ENCODE measurements at places on chromosomes 11 and 22.

DNA sequence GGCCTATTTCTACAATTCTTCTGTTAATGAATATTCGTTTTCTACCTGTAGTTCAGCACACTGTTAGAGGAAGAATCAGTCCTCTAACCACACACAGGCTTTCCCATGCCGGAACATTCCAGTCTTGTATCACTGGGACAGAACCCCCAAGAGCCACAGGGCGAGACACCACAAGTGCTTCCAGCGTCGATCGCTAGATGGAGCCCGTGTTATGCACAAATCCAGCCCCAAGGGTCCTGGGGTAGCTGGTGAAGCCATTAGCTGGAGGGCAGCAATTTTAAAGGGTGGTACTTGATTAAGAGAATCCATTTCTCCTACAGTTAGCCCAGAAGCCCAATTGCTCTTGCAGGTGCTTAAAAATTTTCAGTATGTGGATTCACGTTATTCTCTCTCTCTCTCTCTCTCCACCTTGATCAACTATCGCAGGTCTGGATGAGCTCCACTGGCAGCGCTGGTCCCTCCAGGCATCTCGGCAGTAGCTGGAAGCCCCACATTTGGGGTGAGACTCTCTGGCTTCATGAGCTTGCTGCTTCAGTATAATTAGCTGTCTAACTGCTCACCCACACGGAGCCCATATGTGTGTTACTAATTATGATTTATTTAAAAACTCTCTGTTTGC, 148.2 kb upstream of the SNX19 start:
- no peak for DNase-seq

DNA sequence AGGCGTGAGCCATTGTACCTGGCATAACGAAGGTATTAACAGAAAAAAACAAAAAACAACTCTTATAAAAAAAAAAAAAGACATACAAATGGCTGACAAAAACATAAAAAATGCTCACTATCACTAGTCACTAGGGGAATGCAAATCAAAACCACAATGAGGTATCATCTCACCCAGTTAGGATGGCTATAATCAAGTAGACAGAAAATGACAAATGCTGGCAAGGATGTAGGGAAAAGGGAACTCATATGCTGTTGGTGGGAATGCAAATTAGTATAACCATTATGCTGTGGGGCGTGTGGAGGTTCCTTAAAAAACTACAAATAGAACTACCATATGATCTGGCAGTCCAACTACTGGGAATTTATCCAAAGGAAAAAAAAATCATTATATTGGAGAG, 17.0 kb downstream of the THY1 start:
- no peak for DNase-seq

DNA sequence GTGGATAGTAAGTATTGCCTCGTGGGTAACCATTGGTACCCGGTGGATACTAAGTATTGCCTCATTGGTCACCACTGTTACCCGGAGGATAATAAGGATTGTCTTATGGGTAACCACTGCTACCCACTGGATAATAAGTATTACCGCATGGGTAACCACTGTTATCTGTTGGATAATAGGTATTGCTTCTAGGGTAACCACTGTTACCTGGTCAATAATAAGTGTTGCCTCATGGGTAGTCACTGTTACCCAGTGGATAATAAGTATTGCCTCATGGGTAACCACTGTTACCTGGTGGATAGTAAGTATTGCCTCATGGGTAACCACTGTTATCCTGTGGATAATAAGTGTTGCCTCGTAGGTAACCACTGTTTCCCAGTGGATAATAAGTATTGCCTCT, 22.6 kb upstream of the NXPE4 start:
- DNase-seq: no peak

DNA sequence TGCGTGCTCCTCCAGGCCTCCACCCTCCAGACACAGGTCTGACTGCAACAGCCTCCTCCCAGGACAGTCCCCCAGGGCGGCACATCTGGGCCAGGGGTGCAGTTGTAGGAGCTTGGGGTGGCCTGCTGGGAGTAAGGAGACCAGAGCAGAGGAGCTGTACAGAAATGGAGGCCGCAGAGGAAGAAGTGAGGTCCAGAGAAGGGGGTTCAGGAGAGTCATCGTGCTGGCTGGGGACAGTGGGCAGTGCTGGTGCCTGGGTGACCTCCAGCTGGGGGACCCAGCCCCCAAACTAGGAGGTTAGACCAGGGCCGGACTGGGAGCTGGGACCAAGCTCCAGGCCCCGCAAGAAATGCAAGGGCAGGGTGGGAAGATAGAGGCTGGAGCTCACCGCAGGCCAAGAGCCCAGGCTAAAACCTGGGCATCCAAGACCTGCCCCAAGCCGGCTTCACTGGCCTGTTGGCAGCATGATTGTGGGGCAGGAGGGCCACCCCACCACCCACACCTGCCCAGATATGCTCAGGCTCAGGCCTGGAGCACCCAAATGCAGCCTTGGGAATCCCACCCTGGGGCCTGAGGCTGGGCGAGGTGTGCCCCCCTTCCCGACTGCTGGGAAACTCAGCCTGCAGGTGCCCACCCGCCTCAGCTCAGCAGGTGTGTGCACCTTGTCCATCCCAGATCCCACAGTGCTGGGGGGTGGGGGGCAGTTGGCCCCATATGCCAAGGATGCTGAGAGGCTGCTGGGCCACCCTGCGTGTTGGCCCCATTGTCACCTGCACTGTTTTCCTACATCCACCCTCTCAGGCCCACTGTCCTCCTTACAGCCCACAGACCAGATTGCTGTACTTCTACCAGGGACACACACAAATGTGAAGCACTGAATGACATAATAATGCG, 96.9 kb downstream of the MORC2 start:
- DNase-seq: no peak

GRCh38 chr11:86678823-86679222, 6.4 kb upstream of the ME3 start:
- DNase-seq: no peak

- no peak for DNase-seq
Observed at GRCh38 chr22:50268655-50269113, 1.5 kb downstream of the MAPK11 start.

DNA sequence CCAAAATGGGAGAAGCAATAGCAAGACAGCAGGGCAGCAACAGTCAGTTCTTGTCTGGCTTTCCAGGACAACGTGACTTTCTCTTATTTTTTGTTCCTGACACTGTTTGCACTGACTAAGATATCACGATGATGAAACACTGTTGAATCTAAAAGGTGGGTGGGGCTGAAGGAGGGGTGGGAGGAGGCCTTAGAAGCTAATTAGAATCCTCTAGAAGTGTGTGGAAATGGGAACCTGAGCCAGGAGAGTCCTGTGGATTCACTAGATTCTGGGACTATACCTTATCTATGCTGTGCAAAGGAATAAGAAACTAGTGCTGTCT, 300.3 kb downstream of the ST3GAL4 start:
- no peak for DNase-seq

- no peak for DNase-seq
Observed at GRCh38 chr11:66345316-66345649, 379 bp upstream of the BRMS1 start.

- DNase-seq: no peak
Observed at GRCh38 chr22:49063545-49063890, 764.2 kb downstream of the BRD1 start.

GRCh38 chr11:9808943-9809342, 145.1 kb downstream of the SWAP70 start:
- DNase-seq: no peak

GRCh38 chr11:30344085-30344484, 21.2 kb downstream of the ARL14EP start:
- DNase-seq: no peak

GRCh38 chr22:35204807-35205775, 52.2 kb upstream of the HMGXB4 start:
- DNase-seq: no peak

DNA sequence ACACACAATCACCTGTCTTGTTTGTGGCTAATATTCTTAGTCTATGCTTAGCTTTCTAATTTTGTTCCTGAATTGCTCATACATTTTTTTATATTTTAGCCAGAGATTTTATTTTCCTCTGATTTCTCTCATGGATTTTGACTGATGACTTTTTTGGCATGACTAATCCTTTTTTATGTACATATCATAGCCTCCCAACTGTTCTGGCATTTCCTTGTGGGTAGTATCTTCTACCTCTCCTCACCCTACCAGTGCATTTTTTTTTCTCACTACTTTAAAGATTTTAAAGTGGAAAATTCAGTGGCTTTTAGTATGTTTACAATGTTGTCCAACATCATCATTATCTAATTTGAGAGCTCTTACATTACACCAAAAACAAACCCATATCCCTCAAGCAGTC, 84.4 kb upstream of the TENM4 start:
- DNase-seq: peak; percentile 6

DNA sequence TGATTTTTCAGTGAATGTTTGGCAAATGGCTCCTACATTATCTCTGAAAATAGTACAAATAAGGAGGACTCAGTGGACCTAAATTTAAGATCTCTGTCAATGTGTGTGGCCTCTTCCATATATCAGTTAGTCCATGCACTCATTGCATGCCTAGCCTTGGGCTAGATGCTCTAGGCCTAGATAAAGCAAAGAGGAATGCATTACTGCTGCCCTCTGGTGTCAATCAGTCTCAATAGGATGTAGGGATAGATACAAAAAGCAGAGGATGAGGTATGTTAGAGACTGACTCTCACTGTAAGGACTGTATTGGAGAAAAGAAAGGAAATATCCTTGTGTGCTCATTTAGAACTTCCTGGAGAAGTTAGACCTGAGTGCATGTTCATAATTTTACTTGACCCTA, 42.0 kb downstream of the MS4A2 start:
- DNase-seq: peak; percentile 2

DNA sequence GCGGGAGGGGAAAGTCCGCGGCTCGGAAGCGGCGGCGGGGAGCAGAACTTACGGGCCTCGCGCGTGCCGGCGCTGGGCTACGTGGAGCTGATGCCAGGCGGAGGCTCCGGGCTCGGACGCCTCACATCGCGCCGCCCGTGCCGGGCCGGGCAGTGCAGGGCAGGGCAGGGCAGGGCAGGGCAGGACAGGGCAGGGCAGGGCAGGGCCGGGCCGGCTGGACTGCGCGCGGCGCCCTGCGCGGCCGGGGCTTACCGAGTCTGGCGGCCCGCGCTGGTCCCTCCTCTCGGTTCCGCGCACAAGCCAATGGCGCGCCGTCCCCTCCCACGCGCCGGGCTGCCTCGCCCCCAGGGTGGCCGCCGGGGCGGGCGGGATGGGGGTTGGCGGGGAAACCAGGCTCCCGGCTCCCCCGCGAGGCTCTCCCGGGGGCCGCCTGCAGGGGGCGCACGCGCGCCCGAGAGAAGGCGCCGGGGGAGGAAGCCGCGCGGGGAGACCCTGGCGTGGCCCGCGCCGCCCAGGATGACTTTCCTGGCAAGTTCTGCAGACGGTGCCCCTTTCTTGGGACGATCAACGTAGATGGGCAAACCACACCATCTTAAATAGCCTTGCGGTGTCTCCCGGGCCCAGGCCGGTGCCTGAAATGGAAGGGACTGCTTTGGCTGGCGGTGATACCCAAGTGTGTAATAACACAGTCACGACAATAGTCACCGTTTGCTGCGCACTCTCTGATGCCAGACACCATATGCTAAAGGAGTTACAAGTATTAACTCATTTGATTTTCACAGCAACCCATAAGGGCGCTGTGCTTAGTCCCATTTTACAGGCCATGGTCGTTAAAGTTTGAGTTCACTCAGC, at the start of gene TP53I11:
TSS of gene TP53I11 (minus strand) at position 259 of the 852 bp plus-strand sequence. CDS start 12,548 bp downstream, outside the sequence.
- DNase-seq: no peak

DNA sequence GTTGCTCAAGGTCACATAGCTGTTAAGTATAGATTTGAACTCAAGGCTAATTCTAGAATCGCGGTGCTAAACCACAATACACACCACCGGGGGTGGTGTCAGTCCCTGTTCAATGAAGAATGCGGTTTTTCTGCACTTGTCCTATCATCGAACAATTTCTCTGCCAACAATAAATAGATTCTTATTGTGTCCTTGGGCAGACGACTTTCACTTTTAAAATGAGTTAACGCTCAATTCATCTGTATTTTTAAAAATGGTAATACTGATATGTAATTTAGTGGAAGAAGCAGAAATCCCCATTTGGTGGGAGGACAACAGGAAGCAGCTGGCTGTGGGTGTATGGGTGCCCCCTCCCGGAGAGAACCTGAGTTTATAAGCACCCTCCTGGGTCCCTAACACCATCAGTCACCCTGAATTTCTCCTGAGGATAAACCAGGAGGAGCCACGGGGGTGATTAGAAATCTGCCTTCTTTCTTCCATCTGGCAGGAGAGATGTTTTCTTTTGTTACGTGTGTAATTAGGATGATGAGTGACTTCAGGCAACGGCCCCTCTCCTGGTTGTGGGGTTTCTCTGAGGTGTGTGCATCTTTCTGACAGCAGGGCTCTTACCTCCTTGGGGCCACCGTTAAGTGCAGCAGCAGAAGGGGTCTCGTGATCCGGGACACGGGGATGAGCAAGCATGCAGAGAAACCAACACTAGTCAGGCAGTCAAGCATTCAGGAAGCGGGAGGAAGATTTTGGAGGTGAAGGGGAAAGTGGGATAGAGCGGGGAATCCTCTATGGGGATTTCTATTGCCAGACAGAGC, 87.7 kb downstream of the GRAMD1B start:
- DNase-seq: no peak

DNA sequence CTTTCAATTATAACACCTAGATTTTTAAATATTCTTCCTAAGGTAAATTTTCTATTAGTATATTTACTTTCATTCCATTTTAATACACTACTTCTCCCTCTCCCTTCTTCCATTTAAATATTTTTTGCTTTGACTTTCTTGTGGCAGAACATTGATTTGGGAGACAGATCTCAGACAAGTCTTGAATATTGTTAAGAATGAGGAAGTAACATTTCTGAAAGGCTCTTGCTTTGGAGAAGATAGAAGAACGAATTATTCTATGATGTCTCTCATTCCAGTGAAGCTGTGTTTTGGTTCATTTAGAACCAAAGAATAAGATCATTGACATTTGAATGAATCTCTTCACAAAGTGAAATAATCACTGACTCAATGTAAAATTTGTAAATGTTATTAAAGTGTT, 2.4 kb downstream of the IPO7 start:
- DNase-seq: no peak

- DNase-seq: no peak
Observed at GRCh38 chr11:119324189-119324588, 7.3 kb upstream of the MCAM start.

GRCh38 chr11:70555078-70555477, 156.7 kb downstream of the CTTN start:
- DNase-seq: no peak

DNA sequence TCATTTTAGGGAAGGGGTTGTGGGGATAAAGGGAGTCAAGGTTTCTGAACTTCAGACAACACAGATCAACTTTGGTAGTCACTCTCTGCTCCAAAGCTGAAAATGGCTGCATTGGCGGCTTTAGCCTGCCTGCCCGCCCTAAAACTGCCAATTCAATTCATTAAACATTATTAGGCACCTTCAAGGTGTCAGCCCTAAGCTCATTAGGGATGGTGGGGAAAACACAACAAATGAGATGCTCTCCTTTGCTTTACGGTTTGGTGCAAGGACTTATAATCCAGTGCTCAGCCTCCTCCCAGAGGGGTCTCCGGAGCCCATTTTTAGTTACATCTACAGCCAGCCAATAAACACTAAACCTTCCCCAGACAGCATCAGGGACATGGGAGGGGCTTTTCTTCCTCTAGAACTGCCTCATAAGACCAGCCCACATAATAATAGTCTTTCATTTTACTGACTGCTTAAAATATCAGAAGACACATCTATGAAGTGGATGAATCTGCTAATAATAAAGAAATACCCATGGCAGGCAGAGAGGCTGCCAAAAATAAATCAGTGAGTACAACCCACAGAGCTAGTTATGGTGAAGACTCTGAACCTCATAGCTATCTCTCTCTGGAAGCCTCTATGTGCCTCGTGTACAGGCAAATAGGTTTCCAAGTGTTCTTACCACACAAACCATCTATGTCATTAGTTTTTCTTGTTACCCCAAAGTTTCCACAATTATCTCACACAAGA, 102.8 kb upstream of the NCAM1 start:
- no peak for DNase-seq

GRCh38 chr22:31477329-31477728, 12.3 kb downstream of the EIF4ENIF1 start:
- DNase-seq: no peak
